ENCODE measurements at places on chromosomes 11 and 22. TPM values are rescaled to one million over a fixed set of nuclear protein-coding genes. Genes with fewer than 3 reads are reported as not detected.

DNA sequence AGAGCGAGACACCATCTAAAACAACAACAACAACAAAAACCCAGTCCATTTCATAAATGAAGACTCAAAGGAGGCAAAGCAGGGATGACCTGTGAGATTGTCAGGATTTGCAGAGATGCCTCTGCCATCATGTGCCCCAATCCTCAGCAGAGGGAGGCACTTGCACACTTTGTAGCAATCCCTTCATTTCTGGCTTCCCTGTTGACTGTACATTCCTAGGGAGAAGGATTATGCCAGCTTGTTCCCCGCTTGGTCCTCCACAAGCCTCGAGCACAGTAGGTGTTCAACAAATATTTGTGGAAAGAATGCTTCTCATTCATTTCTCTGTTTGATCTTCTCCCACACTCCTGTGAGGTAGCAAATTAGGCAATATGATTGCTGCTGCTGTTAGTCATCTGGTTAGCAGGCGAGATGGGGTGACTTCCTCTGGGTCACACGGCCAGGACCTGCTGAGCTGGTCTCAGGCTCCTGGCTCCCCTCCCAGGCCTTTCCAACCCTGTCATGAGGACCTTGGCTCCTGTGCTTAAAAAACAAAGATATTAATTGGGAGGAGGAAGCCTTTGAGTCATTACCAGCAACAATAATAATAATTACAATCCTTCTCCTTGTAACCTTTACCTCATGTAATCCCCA, 34.1 kb downstream of the LIF start:
- no peaks in the 10 kb centered on the region for H3K4me1 ChIP-seq
- H3K36me3 ChIP-seq, result no peaks in the 10 kb centered on the region
- no peaks in the 10 kb centered on the region for H3K27me3 ChIP-seq
- H3K27ac ChIP-seq, result no peak overlapping the region
- peak; percentile 36 for DNase-seq

DNA sequence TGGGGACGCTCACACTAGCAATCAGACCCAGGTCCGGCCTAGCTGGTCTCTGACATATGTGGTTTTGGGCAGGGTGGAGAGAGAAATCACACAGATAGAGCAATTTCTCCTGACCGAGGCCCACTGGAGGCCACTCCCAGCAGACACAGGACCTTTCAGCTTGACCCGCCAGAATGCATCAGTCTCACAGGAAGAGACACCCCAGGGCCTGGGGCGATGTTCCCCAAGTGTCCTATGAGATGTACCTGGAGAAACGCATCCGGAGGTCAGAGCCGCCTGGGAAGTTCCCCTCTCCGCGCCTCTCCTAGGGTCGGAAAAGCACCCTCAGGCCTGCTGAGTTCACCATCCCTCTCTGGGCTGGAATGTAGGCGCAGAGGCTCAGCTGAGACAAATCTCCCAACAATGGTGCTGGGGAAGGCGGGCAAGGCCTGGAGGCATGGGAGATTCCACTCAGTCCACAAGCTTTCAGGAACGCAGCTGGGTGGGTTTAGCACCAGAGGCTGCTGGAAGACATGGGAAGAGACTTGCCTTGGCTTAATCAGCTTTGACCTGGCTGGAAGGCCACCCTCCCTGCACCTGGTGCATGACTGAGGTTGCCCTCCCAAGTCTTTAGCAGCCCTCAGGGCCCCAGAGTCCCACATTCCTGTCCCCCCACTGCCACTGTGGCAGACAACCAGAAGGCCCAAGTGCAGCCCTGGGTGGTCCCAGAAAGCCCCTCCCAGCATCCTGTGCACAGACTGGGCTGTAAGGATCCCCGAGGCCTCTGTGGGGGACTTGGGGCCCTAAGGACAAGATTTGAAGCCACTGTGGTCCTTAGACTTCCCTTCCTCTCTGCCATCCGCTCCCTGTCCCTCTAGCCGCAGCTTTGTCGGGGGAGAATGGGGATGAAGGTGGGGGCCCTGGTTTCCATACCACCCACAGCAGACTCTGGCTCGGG, 57.5 kb downstream of the RTL6 start:
- no peaks in the 10 kb centered on the region for H3K4me1 ChIP-seq
- H3K27me3 ChIP-seq, result no peaks in the 10 kb centered on the region
- H3K27ac ChIP-seq, result no peak overlapping the region
- no peaks in the 10 kb centered on the region for H3K36me3 ChIP-seq
- DNase-seq, result no peak

- no peak overlapping the region for H3K4me3 ChIP-seq
- no peak overlapping the region for H3K27ac ChIP-seq
- H3K4me1 ChIP-seq, result no peaks in the 10 kb centered on the region
- H3K36me3 ChIP-seq, result no peaks in the 10 kb centered on the region
- no peaks in the 10 kb centered on the region for H3K27me3 ChIP-seq
Measured at GRCh38 chr11:94328587-94329080, 24.3 kb downstream of the IZUMO1R start.

GRCh38 chr11:17552392-17553248, 5.6 kb downstream of the OTOG start:
- no peak for DNase-seq
- H3K4me1 ChIP-seq, result no peaks in the 10 kb centered on the region
- H3K36me3 ChIP-seq, result no peaks in the 10 kb centered on the region
- no peaks in the 10 kb centered on the region for H3K27me3 ChIP-seq
- no peak overlapping the region for H3K27ac ChIP-seq
- H3K4me3 ChIP-seq, result no peak overlapping the region

GRCh38 chr22:38271927-38272372, 860 bp downstream of the TMEM184B start:
- H3K4me1 ChIP-seq, result peaks cover 33% of the 10 kb centered on the region
- no peaks in the 10 kb centered on the region for H3K36me3 ChIP-seq
- peak overlapping the region; percentile 66 for H3K4me3 ChIP-seq
- H3K27ac ChIP-seq, result peak overlapping the region; percentile 89
- DNase-seq, result no peak

DNA sequence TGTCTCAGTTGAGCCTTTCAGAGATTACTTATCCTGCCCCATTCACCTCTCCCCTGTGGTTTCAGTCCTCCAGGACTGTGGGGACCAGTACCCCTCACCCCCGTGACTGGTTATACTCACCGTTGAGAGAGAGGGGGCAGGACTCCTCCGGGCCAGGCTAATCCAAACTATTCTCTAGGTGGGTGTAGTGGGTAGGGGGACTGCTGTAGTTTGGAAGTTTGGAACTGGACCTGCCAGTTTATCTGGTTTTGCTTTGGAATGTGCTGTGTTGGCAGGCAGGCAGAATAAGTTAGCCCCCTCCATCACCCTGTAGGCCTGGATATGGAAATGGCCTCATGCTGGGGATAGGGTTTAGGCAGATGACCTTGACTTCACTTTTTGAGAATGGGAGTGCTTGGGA, 13.5 kb downstream of the TEAD1 start:
- no peaks in the 10 kb centered on the region for H3K36me3 ChIP-seq
- no peaks in the 10 kb centered on the region for H3K27me3 ChIP-seq
- H3K4me1 ChIP-seq, result no peaks in the 10 kb centered on the region
- no peak overlapping the region for H3K27ac ChIP-seq

The LMNTD2 gene
- 3.6 TPM for polyA plus RNA-seq

The EML3 gene
- 23.9 TPM for polyA plus RNA-seq
